ENCODE measurements at places on chromosomes 4 and X. TPM values are rescaled to one million over a fixed set of nuclear protein-coding genes. Genes with fewer than 3 reads are reported as not detected.

- DNase-seq: no peak
Measured at GRCh38 chr4:129668092-129668491, 572.1 kb downstream of the C4orf33 start.

The CLIC2 gene
- polyA plus RNA-seq: not detected

GRCh38 chr4:73248416-73248815, 10.2 kb downstream of the ANKRD17 start:
- DNase-seq: no peak

GRCh38 chrX:100487795-100488194, 77.7 kb upstream of the PCDH19 start:
- no peak for DNase-seq

- DNase-seq: no peak
Measured at GRCh38 chr4:139599076-139599475, 43.1 kb upstream of the SETD7 start.

The RAB28 gene
- polyA plus RNA-seq: 17.0 TPM

GRCh38 chrX:154068560-154068959, 29.0 kb downstream of the MECP2 start:
- DNase-seq: no peak

- peak; percentile 5 for DNase-seq
Measured at GRCh38 chrX:76427560-76428242, at the start of gene MAGEE1. MAGEE1 (plus strand) TSS chrX:76427710; CDS start chrX:76427931, 221 bp downstream.

GRCh38 chr4:102578819-102579218, 77.7 kb downstream of the NFKB1 start:
- no peak for DNase-seq

GRCh38 chr4:5784960-5785611, 74.1 kb downstream of the EVC start:
- no peak for DNase-seq
